CD4-positive, alpha-beta T cell treated with Interleukin-10 for 1 hour (primary cell): ENCODE measurements at places on chromosomes 6 and 20.

GRCh38 chr6:98107801-98108200 lies 726.6 kb upstream of the POU3F2 start:
- no peak for DNase-seq

GRCh38 chr6:64064919-64065318 lies 429.3 kb downstream of the PHF3 start:
- no peak for DNase-seq

GRCh38 chr20:41116282-41116956 lies 20.9 kb upstream of the PLCG1 start:
- DNase-seq = no peak

- no peak for DNase-seq
Measured at GRCh38 chr6:34108176-34108575, 37.7 kb downstream of the GRM4 start.

GRCh38 chr6:168943231-168943905 lies 310.3 kb downstream of the THBS2 start:
- DNase-seq = no peak

- DNase-seq = no peak
Measured at GRCh38 chr6:84767526-84768201, 3.3 kb upstream of the TBX18 start.

GRCh38 chr6:74366634-74367033 lies 670.6 kb downstream of the CD109 start:
- DNase-seq = no peak
